ENCODE measurements at places on chromosomes 3 and 15.

DNA sequence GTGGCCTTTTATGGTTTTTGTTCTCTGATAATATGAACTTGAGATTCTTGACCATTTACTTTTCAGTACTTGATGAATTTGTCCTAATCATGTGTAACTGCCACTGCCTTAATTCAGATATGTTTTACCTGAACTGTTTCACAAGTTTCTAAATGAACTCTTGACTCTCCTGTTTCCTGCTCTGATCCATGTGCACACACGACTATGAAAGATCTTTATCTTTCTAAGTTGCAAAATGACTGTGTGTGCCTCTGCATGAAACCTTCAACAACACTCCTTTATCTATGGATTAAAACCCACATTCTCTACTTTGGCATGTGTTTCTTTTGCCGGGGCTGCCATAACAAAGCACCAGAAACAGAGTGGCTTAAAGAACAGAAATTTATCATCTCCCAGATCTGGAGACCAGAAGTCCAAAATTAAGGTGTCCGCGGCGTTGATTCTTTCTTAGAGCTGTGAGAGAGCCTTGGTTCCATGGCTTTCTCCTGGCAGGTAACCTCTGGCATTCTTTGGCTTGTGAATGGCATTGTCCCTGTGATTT, 275.0 kb downstream of the ADAMTSL3 start:
- DNase-seq: no peak

DNA sequence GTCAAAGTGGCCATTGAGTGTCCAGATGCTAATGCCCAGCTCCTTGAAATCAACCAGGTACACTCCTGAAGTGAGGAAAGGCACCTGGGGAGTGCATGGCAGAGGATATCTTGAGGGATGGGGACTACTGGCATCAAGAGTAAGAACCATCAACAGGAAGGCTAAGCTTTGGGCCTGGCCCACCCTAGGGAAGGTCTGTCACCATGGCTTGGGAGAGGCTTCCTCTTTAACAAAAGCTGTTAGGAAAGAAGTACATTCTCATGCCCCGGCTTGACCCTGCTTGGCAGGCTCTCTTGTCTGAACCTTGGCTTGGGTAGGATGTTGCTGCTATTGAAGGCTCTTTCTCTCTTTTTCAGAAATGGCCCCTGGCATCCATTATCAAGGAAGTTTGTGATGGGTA, 43.7 kb upstream of the TUBGCP5 start:
- no peak for DNase-seq

GRCh38 chr15:89101302-89102193, 13.3 kb downstream of the ABHD2 start:
- peak; percentile 94 for DNase-seq

- DNase-seq: no peak
These were observed 32.3 kb downstream of the ATP13A5 start for GRCh38 chr3:193346259-193346658.

DNA sequence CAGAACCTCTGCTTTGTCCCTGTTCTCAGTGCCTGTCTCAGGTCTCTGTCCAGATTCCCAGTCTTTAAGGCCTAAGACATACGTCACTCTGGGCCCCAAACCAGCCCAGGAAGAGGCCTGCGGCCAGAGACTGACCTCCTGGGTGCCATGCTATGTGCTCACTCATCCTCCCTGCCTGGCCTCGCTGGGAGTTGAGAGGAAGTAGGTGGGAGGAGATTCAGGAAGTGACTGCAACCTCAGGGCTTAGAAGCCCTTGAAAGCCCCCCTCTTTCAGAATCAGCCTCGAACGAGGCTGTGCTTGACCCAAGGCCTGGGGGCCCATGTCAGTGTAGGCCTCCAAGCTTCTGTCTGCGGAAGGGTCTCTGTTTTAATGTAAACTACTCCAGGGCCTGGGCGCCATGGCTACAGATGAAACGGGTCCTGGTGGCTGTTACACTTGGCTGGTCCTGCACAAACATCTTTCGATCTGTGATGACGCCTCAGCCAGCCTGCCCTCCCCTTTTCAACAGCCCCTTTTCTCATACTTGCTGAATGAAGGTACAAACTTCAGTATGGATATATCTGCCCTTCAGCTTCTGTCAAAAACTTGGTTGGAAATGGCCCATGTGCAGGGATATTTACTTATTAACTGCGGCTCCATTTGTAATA, 11.7 kb downstream of the RASGRF1 start:
- DNase-seq: no peak

- no peak for DNase-seq
These were observed 136.4 kb downstream of the DNAJB8 start for GRCh38 chr3:128330214-128330842.

GRCh38 chr3:10017636-10018292, 8.5 kb upstream of the FANCD2 start:
- peak; percentile 36 for DNase-seq

DNA sequence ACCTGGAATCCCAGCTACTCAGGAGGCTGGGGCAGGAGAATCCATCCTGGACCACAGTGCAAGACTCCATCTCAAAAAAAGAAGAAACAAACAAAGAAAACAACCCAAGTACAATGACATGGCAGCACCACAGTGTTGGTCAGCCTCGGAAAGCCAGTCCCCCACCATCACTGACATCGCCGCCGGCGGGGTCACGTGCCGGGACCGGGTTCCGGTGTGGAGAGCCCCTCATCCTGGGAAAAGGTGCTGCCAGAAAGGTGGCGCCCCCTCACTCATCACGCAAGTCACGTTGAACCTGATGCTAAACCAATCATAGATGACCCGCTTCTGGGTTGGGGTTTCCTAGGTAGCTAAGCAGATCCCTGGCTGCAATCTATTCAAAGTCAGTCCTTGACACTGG, 17.8 kb downstream of the QRICH1 start:
- no peak for DNase-seq

DNA sequence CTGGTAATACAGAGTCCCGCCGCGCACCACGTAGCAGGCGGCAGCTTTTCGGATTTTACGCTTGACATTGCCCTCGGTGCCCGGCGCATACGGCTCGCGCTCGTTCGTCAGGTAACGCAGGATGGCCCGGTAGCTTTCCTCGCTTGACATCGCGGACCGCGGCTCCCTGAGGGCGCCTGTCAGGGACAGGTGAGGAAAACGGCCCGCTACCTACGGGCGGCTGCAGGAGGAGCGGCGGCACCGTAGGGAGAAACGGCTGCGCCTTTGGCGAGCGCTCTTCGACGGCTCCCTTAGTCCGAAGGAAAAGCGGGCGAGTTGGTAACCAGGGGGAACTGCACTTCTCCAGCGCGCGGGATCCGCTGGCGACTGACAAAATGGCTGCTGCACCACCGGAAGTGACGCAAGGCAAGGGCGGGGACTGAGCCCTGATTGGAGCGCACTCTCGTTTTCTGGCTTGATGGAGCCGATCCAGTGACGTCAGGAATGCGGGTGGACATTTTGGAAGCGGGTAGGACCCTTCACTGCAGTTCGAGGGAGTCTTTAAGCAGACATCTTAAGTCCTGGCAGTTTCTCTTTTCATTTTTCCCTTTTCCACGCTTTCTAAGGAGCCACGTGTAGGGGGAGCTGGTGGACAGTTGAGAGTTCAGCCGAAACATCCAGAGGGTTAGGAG, at the start of gene ZBTB11:
TSS of gene ZBTB11 (minus strand) at position 368 of the 671 bp plus-strand sequence. CDS start at position 150, 218 bp downstream.
- DNase-seq: peak; percentile 98

DNA sequence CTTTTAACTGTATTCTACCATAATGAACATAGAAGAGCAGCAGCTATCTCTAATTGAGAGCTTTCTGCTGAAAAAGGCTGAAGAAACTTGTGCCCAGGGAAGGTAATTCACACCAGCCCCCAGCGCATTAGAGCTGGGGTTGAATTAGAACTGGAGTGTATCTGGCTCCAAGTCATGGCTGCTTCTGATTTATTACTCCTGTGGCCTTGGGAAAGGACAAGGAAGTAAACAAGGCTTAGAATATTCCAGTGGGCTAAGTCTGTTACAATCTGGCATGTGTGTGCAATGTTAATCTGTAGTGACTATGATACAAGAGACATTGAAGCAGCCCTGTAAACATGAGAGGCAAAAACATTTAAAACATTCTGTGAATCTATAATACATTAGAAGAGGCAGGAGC, 18.1 kb downstream of the CPA3 start:
- no peak for DNase-seq

GRCh38 chr3:20013396-20013795, 1.3 kb upstream of the PP2D1 start:
- DNase-seq: no peak

DNA sequence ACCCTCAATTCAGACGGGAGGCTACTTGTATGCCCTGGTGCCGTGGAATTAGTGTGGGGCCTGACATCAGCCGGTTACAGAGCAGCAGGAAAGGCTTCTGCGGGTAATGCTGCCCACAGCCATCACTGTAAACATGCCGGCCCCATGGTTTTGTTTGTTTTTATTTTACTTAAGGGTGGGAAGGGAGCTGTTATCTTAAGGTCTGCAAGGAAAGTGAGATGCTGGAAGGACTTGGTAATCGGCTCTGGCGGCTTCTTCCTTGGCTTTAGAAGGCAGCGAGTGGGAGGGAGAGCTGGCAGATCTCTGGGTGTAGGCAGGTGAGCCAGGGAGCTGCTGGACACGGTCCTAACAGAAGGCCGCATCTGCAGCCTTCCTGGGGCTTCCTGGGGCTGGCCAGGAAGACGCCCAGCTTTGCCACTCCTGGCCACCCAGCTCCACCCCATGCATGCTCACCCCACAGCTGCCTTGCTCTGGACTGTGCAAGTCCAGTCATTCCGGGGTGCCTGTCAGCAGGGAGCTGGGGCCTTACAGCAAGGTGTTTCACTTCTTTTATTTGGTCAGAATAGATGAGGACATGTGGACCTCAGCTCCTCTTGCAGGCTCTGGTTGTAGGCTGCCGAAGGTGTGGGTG, 54.1 kb upstream of the FURIN start:
- DNase-seq: no peak

All from AG08395 (cell line).